Activated T-helper 9 cell treated with anti-CD3 and anti-CD28 coated beads, Interleukin-2, amount 50 U/mL, for 16 hours (primary cell): ENCODE measurements at places on chromosomes 3 and 15.

DNA sequence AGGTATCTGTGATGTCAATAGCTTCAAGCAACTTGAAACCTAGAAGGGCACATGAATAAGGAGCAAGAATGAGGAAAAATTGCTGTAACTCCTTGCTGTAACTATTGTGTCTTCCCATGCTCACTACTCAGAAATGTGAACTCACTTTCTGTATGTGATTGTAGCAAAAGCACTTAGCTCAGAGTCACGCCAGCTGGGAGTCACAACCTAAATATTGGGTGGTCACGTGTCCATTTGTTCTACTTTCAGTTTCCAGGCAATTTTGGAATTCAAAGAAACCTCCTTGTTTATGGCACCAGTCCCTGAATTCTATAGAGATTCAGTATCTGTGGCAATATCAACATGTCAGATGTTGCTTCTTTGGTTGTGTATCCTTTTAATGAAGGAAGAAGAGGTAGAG lies 241.6 kb upstream of the AZI2 start:
- DNase-seq = no peak

DNA sequence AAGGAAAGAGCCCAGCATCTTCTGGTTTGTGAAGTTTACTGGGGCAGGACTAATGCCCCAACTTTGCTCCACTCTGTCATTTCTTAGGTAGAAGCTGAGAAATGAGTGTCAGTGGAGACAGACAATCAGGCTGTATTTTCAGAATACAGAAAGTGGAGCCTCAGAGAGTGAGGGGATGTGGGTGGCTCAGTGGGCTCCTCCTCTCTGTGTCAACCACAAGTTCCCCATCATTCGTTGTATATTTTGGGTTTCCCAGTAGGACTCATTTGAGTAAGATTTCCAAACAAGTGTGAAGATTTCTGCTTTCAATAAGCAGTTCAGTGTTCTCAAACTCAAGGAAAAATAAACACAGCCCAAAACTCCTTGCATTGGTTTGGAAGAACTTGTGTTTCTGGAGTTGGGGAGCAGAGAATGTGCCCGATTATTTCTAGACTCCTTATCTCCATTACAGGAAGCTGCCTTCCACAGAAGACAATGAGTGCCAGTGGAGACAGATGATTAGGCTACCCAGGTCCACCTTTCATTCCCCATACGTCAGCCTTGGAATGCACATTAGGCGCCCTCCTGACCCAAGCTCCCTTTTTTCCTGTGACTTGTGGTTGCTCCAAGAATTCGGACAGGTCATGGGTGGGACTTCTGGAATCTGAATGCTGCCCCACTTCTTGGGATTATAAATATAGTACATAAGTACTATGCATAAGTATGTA lies 792.1 kb upstream of the LMCD1 start:
- no peak for DNase-seq

DNA sequence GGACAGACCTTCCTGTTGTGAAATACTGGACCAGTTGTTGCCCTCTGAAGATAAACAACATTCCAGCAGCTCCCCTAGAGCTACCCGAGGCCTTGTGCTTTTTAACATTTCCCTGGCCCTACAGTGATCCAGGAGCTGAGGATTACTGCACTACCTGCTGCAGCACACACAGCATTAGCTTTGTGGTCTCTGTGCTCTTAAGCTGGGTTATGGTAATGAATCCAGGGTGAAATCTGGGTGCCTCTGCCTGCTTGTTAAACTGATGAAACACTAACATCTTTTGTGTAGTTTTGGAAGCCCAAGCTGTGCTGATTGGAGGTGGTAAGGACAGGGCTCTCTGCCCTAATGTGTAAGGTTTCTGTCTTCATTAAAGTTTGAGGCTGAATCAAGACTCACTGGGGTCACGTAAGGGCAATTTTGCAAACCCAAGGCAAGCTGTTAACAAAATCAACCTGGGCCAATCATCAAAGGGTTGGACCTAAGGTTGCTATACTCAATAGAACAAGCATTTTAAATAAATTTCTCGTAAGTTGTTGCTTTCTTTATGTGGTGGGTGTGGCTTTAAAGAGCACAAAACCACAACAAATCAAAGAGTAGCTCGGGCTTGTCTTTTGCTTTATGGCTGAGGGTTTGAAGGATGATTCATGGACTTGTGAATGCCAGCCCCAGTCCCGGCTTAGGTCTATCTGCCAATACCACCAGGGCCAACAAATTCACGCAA lies 183.9 kb downstream of the TPRG1 start:
- no peak for DNase-seq

- no peak for DNase-seq
Observed at GRCh38 chr3:155956508-155957411, 86.3 kb downstream of the GMPS start.

DNA sequence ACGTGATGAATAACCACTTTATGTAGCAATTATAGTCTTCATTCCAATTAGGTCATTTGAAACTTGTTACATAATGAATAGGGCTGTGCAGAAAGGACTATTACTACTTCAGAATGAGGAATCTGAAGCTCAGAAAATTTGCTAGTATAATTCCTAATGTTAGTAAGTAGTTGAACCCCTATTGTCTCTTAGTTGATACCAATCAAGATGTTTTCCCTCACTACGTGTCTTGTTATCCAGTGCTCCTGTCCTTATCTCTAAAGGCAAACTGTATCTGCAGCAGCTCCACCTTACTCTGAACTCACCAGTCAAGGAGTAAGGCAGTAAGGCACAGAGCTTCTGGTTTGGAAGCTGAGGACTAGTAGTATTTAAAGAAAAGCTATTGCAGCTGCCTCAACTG lies 32.0 kb downstream of the RAB11A start:
- no peak for DNase-seq

DNA sequence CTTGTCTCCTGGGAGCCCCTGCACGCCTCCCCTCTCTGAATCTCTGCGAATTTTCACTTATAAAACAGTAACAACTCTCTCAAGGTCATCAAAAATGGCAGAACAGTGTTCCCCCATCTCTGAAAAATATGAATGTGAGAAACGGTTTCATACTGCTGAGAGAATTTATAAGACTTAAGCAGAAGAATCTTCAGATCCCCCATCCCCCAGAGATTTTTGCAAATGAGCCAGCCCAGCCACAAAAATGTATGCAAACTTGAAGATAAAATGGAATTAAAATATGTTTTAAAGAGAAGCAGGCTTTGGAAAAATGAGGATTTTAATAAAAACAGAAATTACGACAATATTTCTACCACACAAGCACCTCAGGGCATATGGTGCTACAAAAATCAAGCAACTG lies 173.0 kb downstream of the STT3B start:
- no peak for DNase-seq

GRCh38 chr3:36393563-36393962 lies 13.3 kb downstream of the STAC start:
- no peak for DNase-seq

DNA sequence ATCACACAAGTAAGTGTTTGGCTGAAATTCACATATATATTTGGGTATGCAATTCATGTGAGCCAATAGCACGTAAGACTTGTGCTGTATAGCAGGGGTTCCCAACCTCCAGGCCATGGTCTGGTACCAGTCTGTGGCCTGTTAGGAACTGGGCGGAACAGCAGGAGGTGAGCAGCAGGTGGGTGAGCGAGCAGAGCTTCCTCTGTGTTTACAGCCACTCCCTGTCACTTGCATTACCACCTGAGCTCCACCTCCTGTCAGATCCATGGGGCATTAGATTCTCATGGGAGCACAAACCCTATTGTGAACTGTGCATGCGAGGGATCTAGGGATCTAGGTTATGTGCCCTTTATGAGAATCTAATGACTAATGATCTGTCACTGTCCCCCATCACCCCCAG lies 59.7 kb downstream of the MAP3K13 start:
- DNase-seq = no peak

- no peak for DNase-seq
Observed at GRCh38 chr15:74316141-74316540, 51.3 kb downstream of the CYP11A1 start.

DNA sequence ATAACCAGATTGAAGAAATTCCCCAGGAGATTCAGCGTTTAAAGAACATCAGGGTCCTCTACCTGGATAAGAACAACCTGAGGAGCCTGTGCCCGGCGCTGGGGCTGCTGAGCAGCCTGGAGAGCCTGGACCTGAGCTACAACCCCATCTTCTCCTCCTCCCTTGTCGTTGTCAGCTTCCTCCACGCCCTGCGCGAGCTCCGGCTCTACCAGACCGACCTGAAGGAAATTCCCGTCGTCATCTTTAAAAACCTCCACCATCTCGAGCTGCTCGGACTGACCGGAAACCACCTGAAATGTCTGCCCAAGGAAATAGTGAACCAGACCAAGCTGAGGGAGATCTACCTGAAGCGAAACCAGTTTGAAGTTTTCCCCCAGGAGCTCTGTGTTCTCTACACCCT lies 9.4 kb upstream of the LRRC34 start:
- DNase-seq = no peak

DNA sequence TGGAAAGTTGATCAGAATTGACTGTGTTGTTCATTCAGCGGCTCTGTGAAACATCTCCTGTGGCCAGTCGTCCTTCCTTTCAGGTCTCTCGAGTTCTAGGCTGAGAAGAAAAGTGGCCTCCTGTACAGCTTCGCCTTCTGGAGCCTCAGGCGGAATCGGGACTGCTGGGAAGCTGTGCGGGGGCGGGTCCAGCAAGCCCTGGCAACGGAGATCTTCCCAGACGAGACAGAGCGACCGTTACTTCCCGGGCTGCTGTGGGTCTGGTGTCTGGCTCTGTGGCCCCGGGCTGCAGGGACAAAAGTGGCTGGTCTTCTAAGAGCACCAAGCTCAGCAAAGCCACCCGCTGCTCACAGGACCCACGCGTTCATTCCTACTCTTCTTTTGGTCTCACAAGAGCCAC lies 88.6 kb upstream of the CACNA2D3 start:
- no peak for DNase-seq

DNA sequence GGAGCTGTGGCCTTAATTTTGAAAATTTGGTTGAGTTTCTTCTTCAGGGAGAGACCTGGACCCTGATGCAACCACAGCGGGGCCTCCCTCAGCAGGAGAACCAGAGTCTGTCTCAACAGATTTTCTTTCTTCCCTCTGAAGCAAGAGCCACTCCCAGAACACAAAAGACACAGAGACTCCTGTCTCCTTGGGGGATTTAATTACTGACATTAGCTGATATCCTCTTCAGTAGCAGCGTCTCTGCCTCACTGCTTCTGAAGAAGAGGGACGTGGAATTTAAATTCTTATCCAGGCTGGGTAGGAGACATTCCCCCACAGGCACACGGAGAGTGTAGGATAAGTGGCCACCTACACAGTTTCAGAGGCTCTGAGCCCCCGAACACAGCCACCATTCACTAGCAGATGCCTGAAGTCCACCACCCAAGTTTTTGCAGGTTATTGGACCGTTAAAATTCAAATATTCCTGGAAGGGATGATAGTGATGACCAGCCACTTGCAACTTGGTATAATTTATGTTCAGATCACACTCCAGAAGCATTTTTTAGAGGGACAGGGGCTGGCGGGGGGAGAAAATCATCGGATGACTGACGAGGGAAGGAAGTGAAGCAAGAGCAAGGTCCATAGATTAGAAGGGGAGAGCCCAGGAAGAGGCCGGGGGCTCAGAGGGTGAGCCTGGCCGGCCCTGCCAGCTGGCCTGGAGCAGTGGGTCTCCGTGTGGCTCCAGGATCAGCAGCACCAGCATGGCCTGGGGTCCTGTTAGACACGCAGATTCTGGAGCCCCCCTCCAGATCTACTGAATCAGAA lies 109.7 kb downstream of the BDH1 start:
- no peak for DNase-seq
